Pons (tissue), 1 donor: ENCODE measurements at places on chromosomes 4 and X.

DNA sequence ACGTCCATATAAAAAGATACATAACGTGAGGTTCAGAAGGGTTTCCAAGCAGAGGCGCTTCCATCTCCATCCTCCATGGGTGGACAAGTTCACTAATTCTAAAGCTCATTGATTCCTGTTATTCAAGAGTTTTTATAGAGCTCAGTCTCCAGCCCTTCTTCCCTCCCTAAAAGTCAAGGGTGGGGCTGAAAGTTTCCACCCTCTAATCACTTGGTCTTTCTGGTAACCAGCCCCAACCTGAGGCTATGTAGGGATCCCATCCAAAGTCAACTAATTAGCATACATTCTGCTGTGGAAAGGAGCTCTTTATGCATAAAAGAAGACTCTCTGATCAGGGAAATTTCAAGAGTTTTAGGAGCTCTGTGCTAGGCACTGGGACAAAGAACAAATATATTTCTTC lies 46.9 kb upstream of the VEGFC start:
- DNase-seq = no peak

- DNase-seq = no peak
Measured at GRCh38 chr4:114547340-114548134, 51.1 kb upstream of the UGT8 start.

DNA sequence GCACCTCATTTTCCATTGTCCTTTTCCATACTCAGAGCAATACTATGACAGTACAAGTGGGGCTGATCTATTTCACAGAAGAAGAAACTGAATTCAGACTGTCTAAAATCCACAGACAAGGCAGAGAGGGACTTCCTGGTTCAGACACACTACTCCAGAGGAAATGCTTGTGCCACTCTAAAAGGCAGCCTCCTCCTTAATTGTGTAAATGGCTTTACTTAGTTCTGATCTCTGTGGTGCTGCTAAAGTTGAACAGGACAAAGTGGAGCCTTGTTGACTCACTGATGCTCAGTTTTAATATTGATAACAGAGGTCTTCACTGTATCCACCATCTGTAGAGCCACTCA lies 122.4 kb downstream of the KIT start:
- peak; percentile 37 for DNase-seq

GRCh38 chr4:144574000-144574399 lies 72.0 kb upstream of the HHIP start:
- DNase-seq = no peak

GRCh38 chr4:26139310-26139924 lies 181.4 kb upstream of the RBPJ start:
- DNase-seq = no peak

- no peak for DNase-seq
Measured at GRCh38 chrX:100984818-100985217, 15.3 kb downstream of the ARL13A start.
